PC-3 (cell line): ENCODE measurements at places on chromosomes 11 and 22. TPM values are rescaled to one million over a fixed set of nuclear protein-coding genes. Genes with fewer than 3 reads are reported as not detected.

DNA sequence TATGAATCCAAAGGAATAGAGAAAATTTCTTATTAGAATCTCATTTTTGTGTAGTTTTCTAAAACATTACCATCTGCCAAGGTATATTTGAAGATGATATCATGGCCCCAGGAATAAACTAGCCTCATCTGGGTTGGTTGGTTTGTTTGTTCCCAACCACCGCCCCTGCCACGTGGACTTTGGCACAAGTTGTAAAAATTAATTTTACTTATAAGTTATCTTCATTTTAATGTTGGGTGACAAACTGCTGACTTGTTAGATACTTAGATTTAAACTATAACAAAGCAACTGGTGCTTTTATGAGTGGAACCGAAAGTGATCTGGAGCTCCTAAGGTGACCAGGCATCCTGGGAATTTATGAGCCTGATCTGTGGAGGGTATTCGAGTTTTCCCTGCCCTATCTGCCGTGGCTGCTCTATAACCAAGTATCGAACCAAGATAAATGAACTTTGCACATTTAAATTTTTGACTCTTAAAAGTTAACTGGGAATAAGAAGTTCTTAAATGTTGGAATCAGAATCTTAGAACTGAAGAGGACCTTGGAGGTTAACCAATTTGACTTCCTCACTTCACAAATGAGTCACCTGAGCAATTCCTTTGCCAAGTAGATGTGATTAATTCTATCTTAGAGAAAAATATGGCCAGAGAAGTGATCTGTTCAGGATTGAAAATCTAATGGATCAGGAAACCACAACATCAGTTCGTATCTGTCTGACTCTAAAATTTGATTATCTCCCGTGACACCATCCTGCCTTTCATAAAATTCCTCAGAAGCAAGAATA lies 129.1 kb upstream of the ARHGAP42 start:
- DNase-seq: peak; percentile 84

GRCh38 chr22:23182309-23183060 lies 2.2 kb downstream of the BCR start:
- peak; percentile 72 for DNase-seq

- no peak for DNase-seq
Observed at GRCh38 chr11:76025068-76025467, 181.2 kb downstream of the WNT11 start.

DNA sequence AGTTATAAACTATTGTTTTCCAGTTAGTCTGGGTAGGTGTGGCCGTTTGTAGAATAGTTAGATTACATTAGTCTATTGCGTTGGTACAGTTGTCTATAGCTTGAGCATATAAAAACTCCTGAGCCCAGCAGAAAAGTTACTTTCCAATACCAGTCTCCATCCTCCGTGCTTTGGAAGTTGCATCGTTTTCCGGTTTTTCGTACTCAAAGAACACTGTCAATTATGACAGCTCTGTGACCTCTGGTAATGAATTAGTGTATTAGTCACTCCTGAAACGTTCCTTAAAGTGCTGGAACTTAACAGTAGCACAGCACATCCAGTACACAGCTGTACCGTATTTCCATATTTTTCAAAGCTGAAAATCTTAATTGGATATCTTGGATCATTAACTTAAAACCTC lies 808 bp upstream of the MSANTD2 start:
- peak; percentile 67 for DNase-seq

DNA sequence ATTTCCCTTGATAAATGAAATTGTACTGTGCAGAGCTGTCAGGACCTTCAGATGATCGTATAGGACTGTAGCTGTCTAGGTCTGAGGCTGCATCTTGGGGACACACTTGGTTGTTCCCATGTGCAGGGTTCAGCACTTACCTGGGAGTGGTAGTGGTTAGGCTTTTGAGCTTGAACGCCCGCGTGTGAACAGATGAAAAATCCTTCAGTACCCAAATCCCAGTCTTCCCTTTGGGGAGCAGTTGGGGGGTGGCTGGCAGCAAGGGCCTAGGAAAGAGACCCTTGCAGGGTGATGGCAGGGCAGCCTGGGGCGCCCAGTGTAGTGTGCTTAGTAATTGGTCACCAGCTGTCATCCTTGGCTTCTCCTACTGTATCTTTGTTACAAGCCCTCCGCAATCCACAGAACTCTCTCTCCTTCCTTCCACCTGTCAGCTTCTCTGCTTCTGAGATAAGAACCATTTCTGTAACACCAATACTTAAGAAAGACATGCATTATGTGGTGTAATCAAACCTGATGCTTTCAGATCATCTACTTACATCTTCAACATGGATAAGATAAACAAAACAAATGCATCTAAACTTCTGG lies 64.6 kb downstream of the MORC2 start:
- DNase-seq: no peak

DNA sequence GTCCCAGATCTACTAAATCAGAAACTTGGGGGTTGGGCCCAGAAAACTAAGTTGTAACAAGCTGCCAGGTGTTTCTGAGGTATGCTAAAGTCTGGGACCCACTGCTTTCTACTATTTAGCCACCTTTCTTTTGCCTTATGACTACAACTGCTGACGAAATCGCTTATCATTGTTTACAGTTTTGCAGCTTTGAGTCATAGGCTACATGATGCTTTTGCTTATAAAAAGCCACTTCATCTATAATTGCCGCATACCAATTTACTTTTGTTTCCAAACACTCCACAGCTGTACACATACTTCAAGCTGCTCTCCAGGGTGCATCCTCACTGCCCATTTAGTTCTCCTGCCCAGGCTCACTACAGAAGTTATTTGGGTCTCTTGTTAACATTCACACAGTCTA lies 144.7 kb downstream of the ENTHD1 start:
- DNase-seq: peak; percentile 48

DNA sequence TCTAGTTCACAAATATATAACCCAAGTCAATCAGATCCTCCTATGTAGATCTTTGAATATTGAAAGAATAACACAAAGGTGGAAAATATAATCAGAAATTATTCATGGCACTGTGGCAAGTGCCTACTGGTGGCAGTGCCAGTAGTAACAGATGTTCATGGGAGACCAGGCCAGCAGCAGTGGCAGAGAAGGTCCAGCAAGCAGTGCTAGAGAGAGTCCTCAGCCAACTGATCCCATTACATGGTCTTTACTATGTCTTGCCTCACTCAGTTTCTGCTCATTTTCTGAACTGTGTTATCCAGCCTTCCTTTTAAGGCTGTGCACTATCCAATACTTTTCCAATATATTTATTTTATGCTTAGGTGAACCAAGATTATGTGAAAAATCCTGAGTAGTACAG lies 124.9 kb downstream of the MRTFA start:
- DNase-seq: no peak

- no peak for DNase-seq
Observed at GRCh38 chr11:61325649-61326414, 7.1 kb downstream of the DDB1 start.

- peak; percentile 46 for DNase-seq
Observed at GRCh38 chr11:3021125-3021524, 29.0 kb upstream of the NAP1L4 start.

GRCh38 chr11:13962562-13963168 lies at the start of gene SPON1:
Gene SPON1 (plus strand): TSS chr11:13962723. CDS start chr11:13962905, 182 bp downstream.
- no peak for DNase-seq

- DNase-seq: no peak
Observed at GRCh38 chr11:120037111-120037510, 100.8 kb downstream of the TRIM29 start.

GRCh38 chr11:40401132-40401853 lies 1058.2 kb downstream of the LRRC4C start:
- no peak for DNase-seq

GRCh38 chr11:88307749-88308425 lies 29.6 kb downstream of the CTSC start:
- DNase-seq: no peak

DNA sequence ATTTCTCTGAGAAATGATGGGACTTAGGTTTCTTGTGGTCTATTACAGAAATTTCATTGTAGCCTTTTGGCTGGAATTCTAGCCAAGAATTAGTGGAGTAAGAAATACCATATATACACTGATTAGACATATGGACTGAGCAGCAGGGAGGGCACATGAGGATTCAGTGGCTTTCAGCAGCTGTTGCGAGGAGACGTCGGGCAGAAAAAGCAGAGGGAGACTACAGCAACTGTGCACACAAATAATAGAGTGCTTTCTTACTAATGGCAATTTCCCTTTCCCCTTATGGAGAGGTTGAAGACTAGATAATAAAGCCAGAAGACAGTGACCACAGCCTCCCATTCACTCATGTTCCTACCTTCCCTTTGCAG lies 35.4 kb upstream of the CCDC34 start:
- no peak for DNase-seq

DNA sequence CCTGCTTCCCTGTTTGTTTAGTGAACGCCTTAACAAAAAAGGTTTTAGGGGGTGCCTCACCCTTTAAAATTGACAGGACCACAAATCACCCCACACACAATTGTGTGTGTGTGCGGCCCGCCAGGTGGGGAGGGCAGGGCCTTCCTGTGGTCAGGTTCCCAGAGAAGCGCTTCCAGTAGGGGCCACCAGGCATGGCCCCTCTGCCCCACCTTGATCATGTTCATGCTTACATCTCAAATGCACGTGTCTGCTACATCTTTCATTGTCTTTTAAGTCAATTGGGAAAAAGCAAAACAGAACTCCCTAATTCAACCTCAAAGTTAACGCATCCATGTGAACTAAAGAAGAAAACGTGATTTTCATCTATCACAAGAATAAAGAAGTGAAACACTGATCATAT lies 1335.3 kb downstream of the TBC1D22A start:
- DNase-seq: no peak

DNA sequence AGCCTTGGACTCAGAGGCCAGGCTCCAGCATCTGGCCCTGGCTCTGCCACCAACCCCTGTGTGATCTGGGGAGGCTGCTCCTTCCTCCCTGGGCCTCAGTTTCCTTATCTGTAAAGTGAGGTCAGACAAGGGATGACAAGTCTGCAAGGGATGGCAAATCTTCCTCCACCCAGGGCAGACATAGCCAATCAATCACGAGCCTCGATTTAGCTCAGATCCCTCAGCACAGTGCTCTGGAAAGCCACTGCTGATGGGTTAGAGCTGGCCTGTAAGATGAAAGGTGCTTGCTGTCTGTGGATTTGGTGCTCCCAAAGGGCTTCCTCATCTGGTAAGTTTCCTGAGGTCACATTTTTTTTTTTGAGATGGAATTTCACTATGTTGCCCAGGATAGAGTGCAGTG lies 20.2 kb downstream of the NPTXR start:
- no peak for DNase-seq

GRCh38 chr22:50544746-50545253 lies 899 bp upstream of the KLHDC7B start:
- DNase-seq: no peak

GRCh38 chr11:1335811-1336761 lies 26.7 kb upstream of the TOLLIP start:
- DNase-seq: peak; percentile 28

GRCh38 chr11:12691473-12691872 lies 17.3 kb downstream of the TEAD1 start:
- DNase-seq: no peak

GRCh38 chr22:38243007-38243765 lies 29.6 kb downstream of the TMEM184B start:
- no peak for DNase-seq

DNA sequence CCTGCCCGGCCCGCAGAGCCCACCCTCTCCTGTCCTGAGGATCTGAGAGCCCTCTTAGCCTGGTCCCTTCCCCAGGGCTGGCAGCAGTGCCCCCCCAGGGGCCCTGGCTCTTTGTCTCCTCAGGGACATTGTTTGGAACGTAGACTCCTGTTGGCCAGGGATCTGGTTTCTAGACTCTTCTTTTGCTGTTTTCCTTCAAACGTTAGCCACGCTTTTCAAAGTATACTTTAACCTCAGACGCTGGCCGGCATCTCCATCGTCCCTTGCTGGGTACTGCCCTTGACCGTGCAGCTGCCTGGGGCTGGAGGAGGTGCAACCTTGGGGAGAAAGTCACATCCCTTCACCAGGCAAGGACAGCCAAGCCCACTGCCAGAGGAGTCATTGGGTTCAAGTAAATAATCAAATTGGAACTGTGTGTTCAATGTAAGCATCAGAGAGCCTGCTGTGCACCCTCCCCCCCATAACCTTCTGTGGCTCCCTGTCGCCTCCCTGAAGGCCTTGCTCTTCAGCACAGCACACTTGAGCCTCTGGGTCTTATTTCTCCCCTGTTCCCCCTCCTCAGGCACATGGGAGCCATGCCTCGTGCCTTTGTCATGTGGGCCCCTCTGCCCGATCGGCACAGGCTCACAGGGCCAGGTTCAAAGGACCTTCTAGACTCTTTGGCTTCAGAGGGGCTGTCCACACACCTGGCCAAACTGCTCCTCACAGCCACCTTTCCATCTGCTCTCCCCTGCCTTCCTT lies 21.8 kb upstream of the WNT7B start:
- no peak for DNase-seq

DNA sequence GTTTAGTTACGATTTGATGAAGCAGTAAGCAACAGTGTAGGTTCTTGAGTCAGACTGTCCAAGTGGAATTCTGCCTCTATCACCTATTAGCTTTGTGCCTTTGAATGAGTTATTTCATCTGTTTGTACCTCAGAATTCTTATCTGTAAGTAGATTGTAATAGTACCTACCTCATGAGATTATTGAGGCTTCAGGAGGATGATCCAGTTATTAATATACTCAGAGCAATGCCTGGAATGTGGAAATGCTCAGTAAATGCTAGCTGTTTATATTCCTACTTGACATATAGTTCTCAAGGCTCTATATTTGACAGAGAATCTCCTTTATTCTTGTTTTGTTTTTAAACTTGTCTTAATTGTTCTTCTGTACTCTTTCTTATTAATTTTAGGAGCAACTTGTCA lies 70.1 kb downstream of the SFI1 start:
- no peak for DNase-seq

DNA sequence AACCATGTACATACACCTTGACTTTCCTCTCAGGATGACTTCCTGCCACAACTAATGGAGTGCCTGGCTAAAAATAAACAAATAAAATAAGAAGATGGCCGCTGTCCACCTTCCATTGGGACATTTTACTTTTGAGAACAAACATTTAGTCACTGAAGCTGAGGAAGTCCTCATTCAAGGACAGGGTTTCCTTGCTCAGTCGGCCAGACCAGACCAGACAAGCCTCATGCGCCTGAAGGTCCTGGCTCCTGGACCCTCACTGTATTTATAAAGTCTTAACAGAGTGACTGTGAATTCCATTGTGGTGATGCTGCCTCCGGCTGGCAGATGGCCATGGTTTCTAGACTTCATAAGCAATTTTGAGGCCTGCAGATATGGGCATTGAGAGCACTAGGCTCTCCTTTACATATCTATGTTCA lies 114.5 kb downstream of the MAML2 start:
- DNase-seq: peak; percentile 98

DNA sequence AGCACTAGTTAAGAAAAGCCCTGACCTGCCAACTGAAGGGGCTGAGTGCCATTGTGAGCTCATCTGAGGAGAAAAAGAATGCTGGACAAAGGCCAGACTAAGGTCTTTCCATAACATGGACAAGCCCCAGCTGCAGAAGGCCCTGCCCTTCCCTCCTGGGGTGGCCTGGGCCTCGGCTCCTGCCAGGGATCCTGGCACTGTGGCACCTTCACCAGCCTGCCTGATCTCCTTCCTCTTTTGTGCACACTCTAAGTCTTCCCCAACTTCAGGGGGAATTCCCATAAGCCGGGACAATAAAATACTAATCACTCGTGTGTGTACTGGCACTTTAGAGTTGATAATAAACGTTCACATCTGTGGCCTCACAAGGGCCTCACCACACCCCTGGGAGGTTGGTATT lies 9.9 kb downstream of the TMPRSS13 start:
- no peak for DNase-seq

The STK33 gene
- total RNA-seq: not detected in 2 replicates

The SPDYC gene
- total RNA-seq: not detected in 2 replicates

The TNNT3 gene
- total RNA-seq: not detected in 2 replicates

The CCDC116 gene
- total RNA-seq: not detected in 2 replicates

The OR4X1 gene
- not detected in 2 replicates for total RNA-seq

The P2RY6 gene
- 1.6 and 2.0 TPM in 2 replicates for total RNA-seq

The VSTM5 gene
- 12.6 and 15.6 TPM in 2 replicates for total RNA-seq

The MS4A14 gene
- 0.07 and 0.29 TPM in 2 replicates for total RNA-seq

The KRTAP5-1 gene
- total RNA-seq: not detected in 2 replicates

The CABP4 gene
- total RNA-seq: 0.55 TPM in 1 of 2 replicates, not detected in the other
